Purkinje cell (primary cell): ENCODE measurements at places on chromosomes 6 and 20. TPM values are rescaled to one million over a fixed set of nuclear protein-coding genes. Genes with fewer than 3 reads are reported as not detected.

EPPIN gene
- not detected in 2 replicates for polyA plus RNA-seq

SF3B5 gene
- polyA plus RNA-seq = 325 and 341 TPM in 2 replicates

HSPA1L gene
- polyA plus RNA-seq = 0.76 and 1.6 TPM in 2 replicates

PAX1 gene
- not detected in 2 replicates for polyA plus RNA-seq

TENT5A gene
- polyA plus RNA-seq = 2.5 and 5.0 TPM in 2 replicates

ECT2L gene
- 0.31 TPM in 1 of 2 replicates, not detected in the other for polyA plus RNA-seq

SPATA25 gene
- polyA plus RNA-seq = not detected in 2 replicates

SIRPD gene
- polyA plus RNA-seq = 2.2 TPM in 1 of 2 replicates, not detected in the other

DDRGK1 gene
- polyA plus RNA-seq = 36.2 and 44.5 TPM in 2 replicates

IP6K3 gene
- polyA plus RNA-seq = 0.09 and 2.7 TPM in 2 replicates

CTCFL gene
- polyA plus RNA-seq = 0.63 TPM in 1 of 2 replicates, not detected in the other

ORC3 gene
- polyA plus RNA-seq = 190 and 243 TPM in 2 replicates

ANGPT4 gene
- polyA plus RNA-seq = not detected in 2 replicates

FAM217B gene
- 30.7 and 40.4 TPM in 2 replicates for polyA plus RNA-seq

BACH2 gene
- polyA plus RNA-seq = 1.4 TPM in 1 of 2 replicates, not detected in the other

DEFB132 gene
- polyA plus RNA-seq = not detected in 2 replicates

CST2 gene
- polyA plus RNA-seq = not detected in 2 replicates

MAPK13 gene
- 0.69 and 0.94 TPM in 2 replicates for polyA plus RNA-seq

ETV7 gene
- not detected in 2 replicates for polyA plus RNA-seq

SMLR1 gene
- polyA plus RNA-seq = not detected in 2 replicates

SCP2D1 gene
- polyA plus RNA-seq = not detected in 2 replicates

TP53TG5 gene
- 2.1 and 3.8 TPM in 2 replicates for polyA plus RNA-seq

SLC52A3 gene
- not detected in 2 replicates for polyA plus RNA-seq

DOK5 gene
- 4.0 TPM in 1 of 2 replicates, not detected in the other for polyA plus RNA-seq

MYB gene
- 1.7 TPM in 1 of 2 replicates, not detected in the other for polyA plus RNA-seq

VPS16 gene
- polyA plus RNA-seq = 18.5 and 27.7 TPM in 2 replicates

ARG1 gene
- not detected in 2 replicates for polyA plus RNA-seq

ATG5 gene
- polyA plus RNA-seq = 18.6 and 32.7 TPM in 2 replicates

SLC26A8 gene
- polyA plus RNA-seq = 1.4 and 2.9 TPM in 2 replicates
